ENCODE measurements at places on chromosomes 5 and 9. TPM values are rescaled to one million over a fixed set of nuclear protein-coding genes. Genes with fewer than 3 reads are reported as not detected.

- DNase-seq: no peak
These were observed 15.6 kb downstream of the CIZ1 start for GRCh38 chr9:128175726-128176125.

The MEIKIN gene
- not detected for total RNA-seq

The LECT2 gene
- not detected for total RNA-seq

The PSAT1 gene
- total RNA-seq: 265 TPM

The F2RL1 gene
- total RNA-seq: 144 TPM

DNA sequence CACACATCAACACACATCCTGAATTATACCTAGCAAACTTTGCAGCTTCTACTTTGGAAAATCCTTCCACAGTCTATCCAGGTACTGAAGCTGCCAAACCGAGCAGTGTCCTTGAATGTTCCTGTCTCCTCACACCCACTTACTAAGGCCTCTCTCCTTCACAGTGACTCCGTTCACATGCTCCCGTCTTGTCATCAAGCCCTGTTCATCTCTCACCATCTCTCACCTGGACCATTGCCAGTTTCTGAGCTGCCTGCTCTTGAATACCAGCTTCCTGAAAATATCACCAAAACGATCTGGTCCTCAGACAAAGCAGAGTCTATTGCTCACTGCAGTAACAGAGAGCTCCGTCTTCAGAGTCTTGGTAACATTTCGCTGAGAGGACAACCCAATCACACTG is 57.4 kb downstream of the GCNT1 start:
- no peak for DNase-seq

GRCh38 chr5:39697881-39698280 is 273.1 kb upstream of the DAB2 start:
- DNase-seq: no peak
